ENCODE measurements at places on chromosomes 2 and 18. TPM values are rescaled to one million over a fixed set of nuclear protein-coding genes. Genes with fewer than 3 reads are reported as not detected.

Gene MATN3
- total RNA-seq: not detected

Gene IL1A
- 0.20 TPM for total RNA-seq

Gene CSRNP3
- total RNA-seq: not detected

Gene MIB1
- 27.9 TPM for total RNA-seq

Gene MYO5B
- total RNA-seq: 0.78 TPM

Gene SKOR2
- total RNA-seq: not detected

- DNase-seq: no peak
These were observed 461.9 kb upstream of the HS6ST1 start for GRCh38 chr2:128780434-128781080.

DNA sequence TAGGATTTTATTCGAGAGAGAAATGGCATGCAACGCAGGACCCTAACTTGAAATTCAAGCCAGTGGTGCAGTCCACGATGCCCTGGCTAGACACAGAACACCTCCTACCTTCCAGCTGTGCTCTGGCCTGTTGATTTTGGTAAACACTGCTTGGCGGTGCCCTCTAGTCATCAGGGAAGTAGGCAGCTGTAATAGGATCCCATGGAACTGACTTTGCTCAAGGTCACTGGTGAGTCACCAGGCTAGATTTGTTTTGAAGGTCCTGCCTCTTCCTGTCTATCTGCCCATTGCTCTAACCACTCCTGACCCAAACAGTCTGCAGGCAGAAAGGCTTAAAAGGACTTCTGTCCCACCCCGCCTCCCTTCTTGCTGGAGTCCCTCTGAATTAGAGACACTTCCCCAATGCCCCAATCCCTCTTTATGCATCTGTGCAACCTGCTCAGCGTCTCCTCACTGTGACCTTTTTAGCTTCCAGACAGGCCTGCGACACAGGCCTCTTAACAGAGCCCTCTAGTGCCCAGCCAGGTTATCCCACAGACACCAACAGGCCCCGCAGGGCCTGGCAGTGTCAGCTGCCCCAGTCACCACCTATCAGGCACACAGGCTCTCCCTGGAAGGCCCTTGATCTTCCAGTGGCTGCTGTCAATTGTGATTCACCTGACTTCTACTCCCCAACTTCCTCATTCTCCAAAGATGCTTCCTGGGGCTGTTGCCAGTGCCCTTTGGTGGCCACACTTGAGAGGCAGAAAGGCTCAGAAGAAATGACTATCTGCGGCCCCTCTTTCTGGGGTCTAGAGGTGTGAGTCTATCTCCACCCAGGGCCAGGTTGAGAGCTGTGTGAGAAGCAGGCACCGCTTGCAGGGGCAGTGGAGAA lies 5.2 kb downstream of the TMEM127 start:
- DNase-seq: peak; percentile 44

- DNase-seq: no peak
These were observed 23.8 kb downstream of the HK2 start for GRCh38 chr2:74857725-74858124.

DNA sequence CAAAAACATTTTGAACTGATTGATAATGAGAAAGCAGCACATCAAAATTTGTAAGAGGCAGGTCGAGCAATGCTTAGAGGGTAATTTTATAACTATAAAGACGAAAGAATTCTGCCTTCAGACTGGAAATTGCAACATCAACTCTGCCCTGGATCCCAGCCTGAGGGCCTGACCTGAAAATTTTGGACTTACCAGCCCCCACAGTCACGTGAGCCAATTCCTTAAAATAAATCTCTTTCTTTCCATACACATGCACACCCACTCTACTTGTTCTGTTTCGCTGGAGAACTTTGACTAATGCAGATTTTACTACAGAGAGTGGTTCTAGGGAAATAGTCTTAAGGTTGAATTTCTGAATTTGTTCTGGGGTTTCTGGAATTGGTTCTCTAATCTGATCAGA lies 14.6 kb upstream of the ACOXL start:
- DNase-seq: no peak

DNA sequence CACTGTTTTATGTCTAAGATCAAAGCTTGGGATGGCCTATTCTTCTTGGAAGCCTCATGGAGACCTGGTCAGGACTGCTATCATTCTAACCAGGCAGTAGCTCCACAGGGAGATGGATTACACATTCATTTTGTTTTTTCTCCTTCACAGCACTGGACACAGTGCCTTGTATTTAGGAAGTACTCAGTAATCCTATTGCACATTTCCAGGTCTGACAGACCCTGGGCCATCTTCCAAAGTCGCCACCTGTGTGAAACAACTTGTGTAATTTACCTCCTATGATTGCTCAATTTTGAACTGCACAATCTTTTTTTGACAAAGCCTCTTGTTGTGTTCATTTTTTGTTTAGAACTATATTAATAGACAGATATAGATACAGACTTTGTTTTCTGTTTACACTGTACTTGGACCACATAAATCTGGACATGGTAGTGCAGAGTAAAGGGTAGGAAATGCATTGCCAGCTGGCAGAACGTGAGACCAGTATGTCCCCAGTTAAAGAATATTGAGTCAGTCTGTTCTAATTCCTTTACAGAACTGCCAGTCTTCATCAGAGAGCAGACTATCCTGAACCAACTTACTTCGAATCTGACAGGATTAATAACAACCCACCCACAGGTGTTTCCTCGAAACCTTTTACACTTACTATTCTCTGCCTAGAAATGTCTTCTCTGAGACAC lies 277.8 kb upstream of the CYRIA start:
- DNase-seq: no peak

- no peak for DNase-seq
These were observed 27.1 kb downstream of the CLHC1 start for GRCh38 chr2:55204950-55205349.

- DNase-seq: no peak
These were observed 17.9 kb upstream of the GMCL1 start for GRCh38 chr2:69811591-69811990.

GRCh38 chr18:39795350-39795749 lies 2159.7 kb upstream of the PIK3C3 start:
- no peak for DNase-seq

- DNase-seq: no peak
These were observed 35.3 kb upstream of the CAVIN2 start for GRCh38 chr2:191881982-191882816.

GRCh38 chr2:221125691-221126090 lies 446.4 kb downstream of the EPHA4 start:
- no peak for DNase-seq

DNA sequence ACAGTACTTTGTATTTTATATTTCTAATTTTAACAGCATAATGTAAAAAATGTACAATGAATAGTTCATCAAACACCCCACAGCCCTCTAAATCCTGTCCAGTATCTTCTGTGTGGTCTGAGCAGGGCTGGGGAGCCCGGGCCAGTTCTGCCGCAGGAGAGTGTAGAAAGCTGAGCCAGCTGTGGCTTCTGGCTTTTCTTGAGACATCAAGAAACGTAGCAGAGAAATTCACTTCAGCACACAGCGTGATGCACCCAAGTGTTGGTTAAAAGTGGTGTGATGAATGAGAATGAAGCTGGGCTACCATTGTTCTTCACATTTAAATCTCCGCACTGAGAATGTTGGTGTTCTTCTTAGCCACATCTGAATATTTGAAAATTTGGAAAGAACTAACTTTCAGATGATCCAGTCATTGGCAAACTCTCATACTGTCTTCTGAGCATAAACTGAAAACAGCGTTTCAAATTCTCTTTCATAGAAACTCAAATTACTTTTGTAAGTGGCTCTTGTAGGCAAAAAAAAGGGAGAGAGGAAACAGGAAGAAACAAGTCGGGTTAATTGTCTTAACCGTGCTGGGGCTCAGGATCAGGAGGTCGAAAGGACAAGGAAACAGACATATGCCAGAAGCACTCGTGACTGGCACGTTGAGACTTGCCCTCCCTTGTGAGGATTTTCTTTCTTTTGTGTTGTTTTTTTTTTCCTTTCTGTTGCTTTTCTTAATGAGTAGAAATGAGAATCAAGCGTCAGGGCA lies 23.4 kb upstream of the TMEM87B start:
- DNase-seq: no peak

DNA sequence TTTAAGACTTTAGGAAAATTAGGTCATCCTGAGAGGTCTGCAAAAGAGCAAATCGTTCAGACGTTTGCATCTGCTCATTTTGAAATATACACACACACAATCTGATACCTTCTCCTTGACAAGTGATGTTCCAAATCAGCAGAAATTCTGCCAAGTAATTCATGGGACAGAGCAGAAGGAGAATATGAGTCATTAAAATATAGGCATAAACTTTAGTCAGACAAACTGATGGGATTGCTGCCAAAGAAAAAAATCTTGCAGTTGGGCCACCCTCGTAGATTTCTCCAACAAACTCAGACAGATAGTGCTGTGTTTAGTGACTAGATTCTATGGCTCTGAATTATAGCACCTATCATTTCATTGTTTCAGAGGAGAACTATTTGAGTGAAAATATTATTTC lies 336.3 kb downstream of the NYAP2 start:
- no peak for DNase-seq

DNA sequence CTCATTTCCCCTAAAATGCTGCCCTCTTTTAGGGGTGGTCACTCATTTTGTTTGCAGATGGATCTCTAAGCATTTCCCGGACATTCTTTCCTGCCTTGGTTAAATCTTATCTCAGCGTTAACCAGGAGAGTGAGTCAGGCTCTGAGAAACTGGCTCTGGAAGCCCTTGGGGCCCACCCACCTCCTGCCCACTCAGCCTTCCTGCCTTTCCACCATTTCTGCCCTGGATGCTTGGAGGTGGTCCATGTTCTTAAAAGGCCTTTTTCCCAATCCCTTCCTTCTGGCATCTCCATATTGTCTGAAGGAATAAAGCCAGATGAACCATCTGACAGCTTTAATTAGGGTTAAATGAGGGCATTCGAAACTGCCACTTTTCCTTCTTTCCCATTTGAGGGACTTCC lies 9.5 kb downstream of the HK2 start:
- DNase-seq: no peak

- DNase-seq: no peak
These were observed 99.6 kb upstream of the ATP8B1 start for GRCh38 chr18:57902721-57903120.

DNA sequence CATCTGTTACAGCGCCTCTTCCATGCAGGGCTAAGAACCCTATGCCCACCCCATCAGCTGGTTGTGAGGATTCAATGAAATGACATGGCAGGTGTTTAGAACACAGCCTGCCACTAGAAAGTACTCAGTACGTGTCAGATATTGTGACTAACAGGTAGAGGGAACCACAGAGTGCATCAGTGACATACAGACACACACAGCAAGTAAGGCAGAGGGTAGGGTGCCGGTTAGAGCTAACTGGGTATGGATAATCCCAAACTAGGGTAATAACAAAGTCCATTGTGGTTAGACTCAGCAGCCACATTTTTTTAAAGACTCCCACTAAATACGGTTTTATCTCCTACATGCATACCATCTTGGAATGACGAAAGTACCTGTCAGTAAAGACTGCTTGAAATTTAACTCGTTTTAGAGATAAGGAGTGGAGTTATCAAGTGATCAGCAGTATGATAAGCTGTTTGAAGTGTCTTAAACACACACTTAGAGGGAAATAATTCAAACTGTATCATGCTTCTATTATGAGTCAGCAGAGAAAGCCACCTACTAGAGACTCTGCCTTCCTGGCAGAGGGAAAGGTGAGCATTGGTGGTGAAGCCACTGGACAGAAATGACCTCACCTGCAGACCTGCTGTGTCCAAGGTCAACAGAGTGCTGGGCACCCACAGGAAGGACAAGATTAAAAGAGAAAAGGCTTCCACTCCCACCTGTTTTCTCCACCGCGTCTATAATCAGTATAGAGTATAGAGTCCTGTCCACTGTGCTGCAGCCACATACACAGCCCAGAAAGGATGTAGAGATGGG lies 20.6 kb downstream of the MPPE1 start:
- no peak for DNase-seq

DNA sequence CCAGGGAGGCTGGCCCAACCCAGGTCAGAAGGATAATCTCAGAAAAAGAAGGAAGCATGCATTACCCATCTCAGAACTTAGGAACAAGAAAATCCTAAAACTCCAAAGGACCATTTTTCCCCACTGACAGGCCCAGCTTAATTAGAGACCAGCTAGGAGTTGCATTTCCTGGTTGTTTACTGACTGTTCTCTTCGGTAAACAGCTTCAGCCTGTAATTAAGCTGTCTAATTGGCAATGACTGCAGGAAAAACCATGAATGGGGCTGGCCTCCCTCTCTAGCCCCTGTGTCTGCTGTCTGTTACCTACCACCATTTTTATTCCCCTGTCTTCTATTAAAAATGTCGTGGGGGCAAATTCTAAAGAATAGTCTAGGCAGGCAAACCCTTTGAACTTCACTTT lies 146.5 kb downstream of the AGAP1 start:
- DNase-seq: no peak

- no peak for DNase-seq
These were observed 150.6 kb downstream of the RIF1 start for GRCh38 chr2:151560289-151560688.

- DNase-seq: no peak
These were observed 22.6 kb downstream of the FER1L5 start for GRCh38 chr2:96665083-96665569.

DNA sequence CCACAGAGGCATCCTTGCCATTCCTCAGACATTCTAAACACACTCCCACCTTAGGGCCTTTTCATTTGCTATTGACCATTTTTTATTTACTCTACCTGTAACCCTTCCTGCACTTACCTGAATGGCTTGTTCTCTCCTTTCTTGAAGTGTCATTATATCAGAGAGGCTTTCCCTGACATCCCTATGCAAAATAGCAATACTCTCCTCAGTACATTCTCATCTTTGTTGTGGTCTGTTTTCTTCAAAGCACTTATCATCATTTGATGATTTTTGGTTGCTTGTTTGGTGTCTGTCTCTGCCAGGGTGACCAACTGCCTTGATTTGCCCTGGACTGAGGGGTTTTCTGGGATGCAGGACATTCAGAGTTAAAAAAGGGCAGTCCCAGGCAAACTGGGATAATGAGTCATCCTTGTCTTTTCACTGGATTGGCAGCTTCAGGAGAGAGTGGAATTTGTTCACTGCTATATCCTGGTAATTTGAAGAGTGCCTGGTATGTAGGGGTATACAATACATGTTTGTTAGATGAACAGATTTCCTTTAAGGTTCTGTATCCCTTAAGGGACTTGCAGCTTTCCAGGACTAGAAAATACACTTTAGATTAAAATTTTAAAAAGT lies 102.4 kb downstream of the BABAM2 start:
- DNase-seq: no peak

GRCh38 chr2:35871672-35872071 lies 483.9 kb upstream of the CRIM1 start:
- no peak for DNase-seq

DNA sequence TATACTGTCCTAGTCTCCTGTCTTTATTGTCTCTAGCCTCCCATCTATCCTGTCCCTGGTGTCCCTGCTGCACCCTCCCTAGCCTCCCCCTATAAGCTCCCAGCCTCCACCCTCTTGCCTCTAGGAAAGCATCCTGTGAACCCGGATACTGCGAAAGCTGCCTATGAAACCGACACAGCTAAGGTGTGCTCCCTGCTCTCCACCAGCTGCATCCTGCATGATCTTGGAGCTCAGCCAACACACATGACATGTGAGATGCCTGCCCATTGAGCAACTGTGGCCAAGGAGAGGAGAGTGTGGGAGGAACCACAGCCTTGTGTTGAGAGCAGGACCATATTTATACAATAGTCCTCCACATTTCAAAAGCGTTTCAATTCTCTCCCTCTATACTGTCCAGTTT lies 187.1 kb downstream of the ZBTB7C start:
- DNase-seq: no peak

Data from activated naive CD8-positive, alpha-beta T cell treated with anti-CD3 and anti-CD28 coated beads for 36 hours (primary cell).